ENCODE measurements at places on chromosomes 12 and 14.

DNA sequence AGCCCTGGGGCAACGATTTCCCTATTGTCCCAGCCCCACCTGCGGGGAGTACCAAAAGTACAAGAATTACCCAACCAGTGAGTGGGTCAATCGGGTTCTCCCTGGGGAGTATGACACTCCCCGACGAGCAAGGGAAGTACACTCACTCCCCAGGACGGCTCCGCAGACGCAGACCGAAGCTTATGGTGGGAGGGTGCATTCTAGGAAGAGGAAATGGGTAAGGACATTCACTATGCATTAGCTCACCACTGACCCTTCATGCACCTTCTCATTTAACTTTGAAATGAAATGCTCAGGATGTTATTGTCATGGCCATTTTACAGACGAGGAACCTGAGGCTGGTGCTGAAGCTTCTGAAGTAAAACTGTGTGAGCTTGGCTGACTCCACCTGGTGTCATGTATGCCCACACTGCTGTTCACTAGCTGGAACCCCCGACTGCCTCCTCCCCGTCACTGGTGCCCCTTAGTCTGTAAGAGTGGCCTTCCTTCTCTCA lies 45.8 kb upstream of the TMED10 start:
- no peak for DNase-seq

- no peak for DNase-seq
These were observed 1.3 kb downstream of the ACADS start for GRCh38 chr12:120726961-120727360.

GRCh38 chr14:104465482-104466390 lies 113.8 kb upstream of the C14orf180 start:
- no peak for DNase-seq

DNA sequence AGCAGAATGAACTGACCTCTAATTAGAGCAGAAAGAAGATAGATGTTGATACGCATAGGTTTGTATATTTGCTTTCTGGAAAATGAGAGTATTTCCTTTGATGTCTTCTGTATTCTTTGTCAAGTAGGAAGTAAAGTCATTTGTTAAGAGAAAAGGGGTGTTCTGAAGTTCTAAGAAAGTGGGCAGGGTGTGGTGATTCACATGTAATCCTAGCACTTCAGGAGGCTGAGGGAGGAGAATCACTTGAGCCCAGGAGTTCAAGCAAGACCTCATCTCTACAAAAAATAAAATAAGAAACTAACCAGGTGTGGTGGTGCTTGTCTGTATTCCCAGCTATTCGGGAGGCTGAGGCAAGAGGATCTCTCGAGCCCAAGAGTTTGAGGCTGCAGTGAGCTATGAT lies 2.8 kb downstream of the RHNO1 start:
- DNase-seq: no peak

DNA sequence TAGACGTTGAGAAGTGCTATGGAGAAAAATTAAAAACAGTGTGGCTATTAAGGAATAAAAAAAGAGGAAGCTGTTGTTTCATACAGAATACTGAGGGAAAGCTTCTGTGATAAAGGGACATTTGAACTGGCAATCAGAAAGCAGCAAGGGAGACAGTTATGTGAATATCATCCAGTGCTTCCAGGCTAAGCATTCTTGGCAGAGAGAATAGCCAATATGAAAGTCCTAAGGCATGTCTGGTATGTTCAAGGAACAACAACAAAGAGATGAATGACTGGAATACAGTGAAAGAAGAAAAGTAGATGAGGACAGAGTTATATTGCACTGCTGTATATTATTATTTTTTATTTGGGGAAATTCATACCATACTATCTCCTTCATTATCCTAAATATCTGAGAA lies 23.9 kb downstream of the SCAF11 start:
- DNase-seq: no peak

DNA sequence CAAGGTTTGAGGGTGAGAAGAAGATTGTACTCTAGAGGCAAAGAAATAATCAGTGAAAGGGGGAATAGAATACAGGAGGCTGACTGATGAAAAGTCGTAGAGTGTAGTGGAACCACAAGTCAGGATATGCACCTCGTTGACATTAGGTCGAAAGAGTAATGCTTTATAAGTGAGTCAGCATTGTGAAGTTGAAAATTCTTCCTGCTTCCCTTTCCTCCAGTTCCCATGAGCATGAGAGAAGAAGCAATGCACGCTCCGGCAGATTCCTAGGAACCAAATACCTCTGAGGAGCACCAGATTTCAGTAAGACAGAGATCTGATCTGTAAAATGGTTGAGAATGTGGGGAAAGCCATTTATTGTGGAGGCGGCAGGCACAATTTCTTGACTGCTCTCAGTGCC lies 16.5 kb downstream of the CCER1 start:
- no peak for DNase-seq

DNA sequence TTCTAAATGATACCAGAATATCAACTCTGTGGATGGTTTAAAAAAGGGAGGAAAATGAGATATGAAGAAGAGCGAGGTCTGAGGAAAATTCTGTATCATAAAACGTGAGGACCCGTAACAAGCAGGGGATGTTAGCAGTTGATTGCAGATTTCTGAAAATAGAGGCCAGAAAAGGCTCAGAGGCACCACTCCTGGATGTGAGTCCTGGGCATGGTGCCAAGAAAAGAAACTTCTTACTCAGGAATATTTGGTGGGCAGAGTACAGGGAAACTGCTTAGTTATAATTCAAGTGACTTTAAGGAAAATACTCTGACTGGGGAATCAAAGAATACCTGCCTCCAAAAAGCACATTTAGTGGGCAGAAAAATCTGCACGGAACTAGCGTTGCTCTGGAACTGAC lies 85.5 kb downstream of the PRICKLE1 start:
- DNase-seq: no peak

- no peak for DNase-seq
These were observed 58.0 kb downstream of the EEA1 start for GRCh38 chr12:92871116-92871515.

DNA sequence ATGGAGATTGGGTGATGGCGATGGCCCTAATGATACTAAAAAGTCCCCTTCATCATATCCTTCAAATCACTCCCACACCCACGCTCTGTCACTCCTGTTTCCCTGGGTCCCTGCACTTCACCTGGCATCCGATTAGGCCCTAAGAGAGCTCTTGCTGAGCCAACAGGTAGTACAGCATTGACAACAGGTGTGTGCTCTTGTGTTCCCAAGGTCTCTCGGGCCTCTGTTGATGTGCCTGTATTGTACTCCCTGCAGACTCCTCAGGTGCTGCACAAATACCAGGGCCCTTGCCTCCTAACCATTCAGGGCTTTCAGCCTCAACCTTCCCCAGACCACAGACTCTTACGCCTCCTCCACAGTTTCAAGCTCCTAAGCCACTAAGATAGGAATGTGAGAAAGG lies 25.8 kb upstream of the VDR start:
- DNase-seq: no peak

DNA sequence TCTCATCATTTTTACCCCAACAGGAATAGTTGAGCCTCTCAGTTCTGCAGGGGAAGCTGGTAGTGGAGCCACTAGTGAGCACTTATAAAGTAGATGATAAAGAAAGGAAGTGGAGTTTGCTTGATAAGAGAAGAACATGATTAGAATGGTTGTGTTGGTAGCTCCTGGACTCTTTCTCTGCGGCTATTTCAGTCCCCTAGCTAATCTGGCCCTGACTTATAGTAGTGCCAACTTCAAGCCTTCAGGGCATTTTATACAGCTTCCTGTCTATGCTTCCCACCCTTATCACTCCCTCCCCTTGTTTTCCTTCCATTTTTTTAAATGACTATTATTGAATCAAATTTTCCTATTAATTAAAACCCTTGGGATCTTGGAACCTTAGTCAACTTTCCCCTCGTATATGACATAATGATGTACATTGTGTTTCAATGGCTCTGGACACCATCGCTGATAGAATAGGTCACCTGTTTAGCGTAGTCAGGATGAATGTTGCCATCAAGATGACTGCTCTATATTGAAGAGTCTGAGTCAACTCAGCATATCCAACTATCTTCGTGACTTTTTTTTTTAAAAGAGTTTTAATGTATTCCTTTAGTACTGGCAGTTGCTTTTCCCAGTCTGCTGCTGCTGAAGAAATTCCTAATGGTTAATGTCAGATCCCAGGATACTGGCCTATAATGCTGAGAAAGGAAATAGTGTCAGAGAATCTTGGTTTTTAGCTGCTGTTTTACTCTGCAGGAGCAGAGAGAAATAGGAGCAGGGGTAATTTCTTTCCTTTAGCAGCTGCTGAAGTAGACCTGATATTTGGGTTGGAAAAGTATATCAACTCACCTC lies 16.2 kb upstream of the PCNX1 start:
- no peak for DNase-seq

GRCh38 chr14:30958555-30959407 lies 66.7 kb upstream of the AP4S1 start:
- DNase-seq: no peak

GRCh38 chr12:112243255-112244110 lies 118.1 kb downstream of the TRAFD1 start:
- DNase-seq: no peak

GRCh38 chr12:1716911-1717310 lies 26.0 kb downstream of the ADIPOR2 start:
- DNase-seq: no peak

DNA sequence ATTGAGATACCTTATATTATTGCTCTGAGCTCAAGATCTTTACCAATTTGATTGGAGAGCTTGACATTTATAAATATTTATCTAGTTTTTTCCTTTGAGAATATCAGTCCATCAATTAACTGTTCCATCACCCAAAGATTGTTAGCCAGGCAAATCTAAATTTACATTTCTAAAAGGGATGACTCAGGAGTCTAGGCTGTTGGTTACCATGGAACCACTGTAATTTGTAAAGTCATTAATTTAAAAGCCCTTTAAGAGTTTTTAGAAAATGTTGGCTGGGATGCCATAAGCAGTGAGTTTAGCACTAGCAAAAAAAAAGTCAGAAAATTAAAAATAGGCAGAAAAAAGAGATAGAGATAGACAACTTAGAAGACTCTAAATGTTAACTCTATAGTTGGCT lies 19.5 kb upstream of the SERPINA1 start:
- DNase-seq: no peak

GRCh38 chr14:75904311-75904710 lies 77.5 kb downstream of the TGFB3 start:
- no peak for DNase-seq

- no peak for DNase-seq
These were observed 19.4 kb downstream of the PLCZ1 start for GRCh38 chr12:18718462-18718861.

- no peak for DNase-seq
These were observed 166.7 kb upstream of the HIF1A start for GRCh38 chr14:61528591-61529021.

DNA sequence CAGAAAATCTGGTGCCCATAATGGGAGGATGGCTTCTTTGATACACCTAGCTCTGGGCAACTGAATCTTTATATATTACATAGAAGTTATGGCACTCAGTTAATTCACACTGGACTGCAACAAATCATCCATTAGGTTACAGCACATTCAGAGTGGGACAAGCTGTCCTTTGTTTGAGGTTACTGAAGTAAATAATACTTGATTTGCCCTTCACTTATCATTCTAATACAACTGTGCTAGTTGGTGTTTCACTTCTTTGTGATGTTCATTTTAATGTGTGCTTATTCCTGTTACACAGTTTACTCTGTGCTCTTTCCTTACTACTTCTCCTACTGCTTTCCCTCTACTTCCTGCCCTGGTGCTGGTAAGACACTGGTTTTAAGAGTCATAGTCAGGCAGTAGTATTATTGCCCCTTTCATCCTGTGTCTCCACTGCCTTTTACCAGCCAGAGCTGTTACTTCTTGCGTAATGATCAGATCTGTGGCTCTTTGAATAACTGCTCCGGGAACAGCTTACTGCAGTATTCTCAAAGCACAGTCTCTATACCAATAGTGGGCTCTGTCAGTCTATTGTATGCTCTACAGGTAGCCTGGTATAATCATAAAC lies 36.4 kb upstream of the GXYLT1 start:
- no peak for DNase-seq

GRCh38 chr14:37591941-37592481 lies 3.0 kb downstream of the FOXA1 start:
- no peak for DNase-seq

DNA sequence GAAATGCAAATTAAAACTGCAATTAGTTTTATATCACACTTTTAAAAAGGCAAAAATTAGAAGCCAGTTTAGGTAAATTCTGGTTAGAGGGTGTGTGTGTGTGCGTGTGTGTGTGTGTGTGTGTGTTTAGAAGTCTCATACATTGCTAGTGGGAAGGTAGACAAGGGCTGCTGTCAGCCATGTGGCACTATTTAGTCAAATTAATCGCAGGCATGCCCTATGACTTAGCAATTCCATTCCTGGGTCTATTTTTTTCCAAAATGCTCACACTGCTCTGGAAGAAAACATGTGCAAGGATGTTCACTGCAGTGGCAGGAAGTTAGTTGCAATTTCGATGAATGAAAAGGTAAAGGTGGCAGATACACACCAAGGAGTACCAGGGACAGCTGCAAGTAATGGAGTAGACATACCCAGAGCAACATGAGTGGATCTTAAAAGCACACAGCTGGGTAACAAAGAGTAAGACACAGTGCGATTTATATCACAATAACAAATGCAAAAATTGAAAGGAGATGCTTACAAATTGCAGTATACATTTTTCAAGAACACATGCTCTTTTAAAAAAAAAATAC lies 11.6 kb downstream of the CAPZA3 start:
- DNase-seq: no peak
